Epithelial cell of alveolus of lung (primary cell): ENCODE measurements at places on chromosomes 5 and 9. TPM values are rescaled to one million over a fixed set of nuclear protein-coding genes. Genes with fewer than 3 reads are reported as not detected.

ENG gene
- 52.9 and 72.1 TPM in 2 replicates for total RNA-seq

MYO10 gene
- 34.5 and 37.0 TPM in 2 replicates for total RNA-seq

FAM151B gene
- total RNA-seq = 0.40 and 1.2 TPM in 2 replicates

LRRC19 gene
- not detected in 2 replicates for total RNA-seq

SERF1B gene
- total RNA-seq = 13.3 and 21.6 TPM in 2 replicates

PCDHB15 gene
- under 0.01 and 0.48 TPM in 2 replicates for total RNA-seq

PCYOX1L gene
- total RNA-seq = 10.4 and 14.2 TPM in 2 replicates

PCDHA9 gene
- under 0.01 TPM in 1 of 2 replicates, not detected in the other for total RNA-seq

MAP1B gene
- 58.9 and 234 TPM in 2 replicates for total RNA-seq

NR2F1 gene
- total RNA-seq = 85.3 and 452 TPM in 2 replicates

DOCK2 gene
- 1.6 and 3.6 TPM in 2 replicates for total RNA-seq

C5orf34 gene
- total RNA-seq = 3.6 and 8.2 TPM in 2 replicates

ORM2 gene
- not detected in 2 replicates for total RNA-seq

IL13 gene
- not detected in 2 replicates for total RNA-seq

FOXD1 gene
- 13.2 and 18.0 TPM in 2 replicates for total RNA-seq

SAXO1 gene
- total RNA-seq = not detected in 2 replicates

TRPM6 gene
- total RNA-seq = under 0.01 TPM in 1 of 2 replicates, not detected in the other
